ENCODE measurements at places on chromosomes 12 and 14. TPM values are rescaled to one million over a fixed set of nuclear protein-coding genes. Genes with fewer than 3 reads are reported as not detected.

The P2RX7 gene
- total RNA-seq = 0.62 TPM

The CISTR gene
- not detected for total RNA-seq

The TMEM30B gene
- total RNA-seq = 68.2 TPM

- no peak for DNase-seq
- no peaks in the 10 kb centered on the region for H3K36me3 ChIP-seq
- H3K4me3 ChIP-seq = no peak overlapping the region
- no peaks in the 10 kb centered on the region for H3K27me3 ChIP-seq
Measured at GRCh38 chr14:89498878-89499277, 81.8 kb upstream of the FOXN3 start.

DNA sequence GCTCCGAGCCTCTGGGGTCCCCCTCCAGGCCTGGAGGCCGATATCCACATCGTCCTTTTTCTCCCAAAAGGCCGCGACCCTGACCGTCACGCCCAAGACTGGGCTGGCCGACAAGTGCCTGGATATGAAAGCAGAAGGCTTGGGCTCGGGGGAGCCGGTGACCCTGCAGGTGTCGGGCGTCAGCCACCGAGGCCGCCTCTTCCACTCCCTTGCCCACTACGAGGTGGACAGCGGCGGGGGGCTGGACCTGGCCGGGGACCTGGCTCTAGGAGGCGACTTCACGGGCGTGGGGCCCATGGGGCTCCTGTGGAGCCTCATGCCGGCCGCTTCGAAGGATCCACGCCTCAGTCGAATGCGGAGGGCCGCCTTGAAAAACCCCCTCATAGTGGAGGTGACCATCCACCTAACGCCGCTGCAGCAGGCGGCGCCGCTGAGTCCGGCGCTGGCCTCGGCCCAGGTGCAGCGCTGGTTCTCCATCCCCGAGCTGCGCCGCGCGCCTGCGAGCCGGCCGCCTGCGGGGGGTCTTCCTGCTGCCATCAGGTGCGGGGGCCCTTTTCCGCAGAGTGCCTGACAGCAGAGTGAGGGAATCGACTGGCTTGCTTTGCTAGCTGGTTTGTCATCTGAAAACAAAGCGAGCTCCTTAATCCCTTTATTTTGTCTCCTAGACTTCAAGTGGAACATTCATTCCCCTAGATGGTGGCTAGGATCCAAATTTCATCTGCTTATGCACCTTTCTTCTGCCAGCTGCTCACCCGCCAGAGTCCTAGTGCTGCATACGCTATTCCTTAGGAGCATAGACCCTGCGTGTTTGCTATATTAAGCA is 10.6 kb upstream of the DNAL1 start:
- H3K4me1 ChIP-seq = no peaks in the 10 kb centered on the region
- H3K36me3 ChIP-seq = no peaks in the 10 kb centered on the region
- DNase-seq = peak; percentile 35
- H3K4me3 ChIP-seq = peak overlapping the region; percentile 61
- no peak overlapping the region for H3K27ac ChIP-seq
- H3K27me3 ChIP-seq = no peaks in the 10 kb centered on the region

DNA sequence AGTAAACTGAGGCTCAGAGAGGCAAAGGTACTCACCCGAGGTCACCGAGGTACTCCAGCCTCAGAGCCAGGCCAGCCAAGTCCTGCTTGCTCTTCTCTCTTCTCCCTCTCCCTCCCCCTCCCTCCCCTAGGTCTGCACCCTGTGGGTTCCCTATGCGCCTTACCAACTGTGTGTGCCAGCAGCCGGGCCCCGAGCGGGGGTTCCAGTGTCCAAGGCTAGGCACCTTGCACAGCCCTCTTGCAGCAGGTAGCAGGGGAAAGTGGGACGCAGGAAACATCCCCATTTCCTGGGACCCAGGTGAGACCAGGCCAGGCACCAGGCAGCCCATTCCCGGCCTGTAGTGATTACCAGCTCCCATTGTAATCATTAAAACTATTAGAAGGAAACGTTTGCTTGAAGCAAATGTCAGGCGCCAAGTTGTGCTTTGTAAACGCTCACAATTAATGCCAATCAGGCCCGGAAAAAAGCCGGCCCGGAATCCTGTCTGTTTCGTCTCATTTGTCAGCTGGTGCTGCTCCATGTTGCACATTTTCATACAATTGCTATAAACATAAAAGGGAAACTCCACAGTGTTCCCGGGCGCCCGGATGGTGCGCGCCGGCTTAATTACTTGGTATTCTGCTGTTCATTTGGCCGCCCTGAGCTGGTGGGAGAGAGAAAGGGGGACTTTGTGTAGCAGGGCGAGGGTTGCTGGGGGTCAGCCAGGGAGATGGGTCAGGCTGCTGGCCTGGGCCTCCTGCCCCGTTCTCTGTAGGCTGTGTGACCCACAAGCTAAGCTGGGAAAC is 11.9 kb downstream of the FAM222A start:
- H3K4me3 ChIP-seq = no peak overlapping the region
- no peak overlapping the region for H3K27ac ChIP-seq
- no peaks in the 10 kb centered on the region for H3K4me1 ChIP-seq
